Activated CD4-positive, alpha-beta T cell treated with anti-CD3 and anti-CD28 coated beads for 48 hours (primary cell): ENCODE measurements at places on chromosomes 4 and X.
A peak's percentile ranks its signal among the peaks of the same experiment; 100 is the strongest.

DNA sequence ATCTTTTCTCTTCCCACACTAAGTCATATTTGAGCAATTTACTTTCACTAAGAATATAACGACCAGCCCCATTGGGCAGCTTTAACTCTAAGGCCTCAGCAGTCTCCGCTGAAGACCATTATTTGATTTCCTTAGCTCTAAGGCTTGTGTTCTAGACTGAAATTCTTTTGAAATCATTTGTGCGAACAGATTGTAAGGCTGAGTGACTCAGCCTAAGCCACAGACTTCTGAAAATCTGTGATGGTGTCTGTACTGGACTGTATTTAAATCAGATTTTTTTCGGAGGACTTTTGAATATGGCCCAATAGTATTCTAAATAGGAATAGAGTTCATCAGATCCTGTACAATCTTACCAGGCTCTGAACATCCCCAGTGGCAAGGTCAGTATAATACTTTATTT, 150.3 kb upstream of the TECRL start:
- DNase-seq: no peak

GRCh38 chr4:28167411-28167810, 1306.8 kb downstream of the STIM2 start:
- no peak for DNase-seq

DNA sequence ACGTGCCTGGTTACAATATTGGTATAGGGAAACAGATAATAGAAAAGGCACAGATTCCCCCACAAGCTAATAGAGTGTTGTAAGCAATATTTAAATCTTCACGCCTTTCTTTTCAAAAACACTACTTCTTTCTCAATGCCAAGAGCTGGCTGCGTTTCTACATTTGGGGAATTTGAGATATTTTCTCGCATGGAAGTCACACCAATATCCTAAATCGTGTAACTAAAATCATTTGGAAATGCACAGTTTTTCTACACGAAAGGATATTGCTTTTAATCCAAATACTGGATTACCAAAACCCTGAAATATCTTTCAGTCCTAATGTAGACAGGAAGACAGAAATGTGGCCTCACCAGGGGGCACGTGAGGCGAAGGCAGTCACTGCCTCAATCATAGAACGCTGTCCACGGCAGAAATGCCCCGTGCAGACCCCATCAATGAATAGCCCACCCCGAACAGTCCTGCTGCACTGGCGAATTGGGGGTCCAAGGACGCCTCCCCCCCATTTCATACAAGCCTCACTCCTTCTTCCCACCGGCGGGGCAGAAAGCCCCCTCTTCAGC, 106.6 kb downstream of the NSUN7 start:
- DNase-seq: no peak

GRCh38 chr4:87068583-87069021, 133.8 kb downstream of the AFF1 start:
- no peak for DNase-seq

DNA sequence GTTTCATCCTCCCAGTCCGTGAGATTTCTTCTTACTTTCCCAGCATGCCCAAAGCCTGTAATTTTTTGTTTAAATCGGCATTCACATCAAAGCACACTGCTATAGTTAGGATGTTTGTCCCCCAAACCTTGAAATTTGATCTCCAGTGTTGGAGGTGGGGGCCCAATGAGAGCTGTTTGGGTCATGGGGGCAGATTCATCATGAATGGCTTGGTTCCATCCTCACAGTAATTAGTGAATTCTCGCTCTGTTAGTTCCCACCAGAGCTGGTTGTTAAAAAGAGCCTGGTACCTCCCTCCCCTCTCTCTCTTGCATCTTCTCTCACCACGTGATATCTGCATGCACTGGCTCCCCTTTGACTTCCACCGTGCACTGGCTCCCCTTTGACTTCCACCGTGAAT, 40.5 kb upstream of the PGRMC2 start:
- no peak for DNase-seq

DNA sequence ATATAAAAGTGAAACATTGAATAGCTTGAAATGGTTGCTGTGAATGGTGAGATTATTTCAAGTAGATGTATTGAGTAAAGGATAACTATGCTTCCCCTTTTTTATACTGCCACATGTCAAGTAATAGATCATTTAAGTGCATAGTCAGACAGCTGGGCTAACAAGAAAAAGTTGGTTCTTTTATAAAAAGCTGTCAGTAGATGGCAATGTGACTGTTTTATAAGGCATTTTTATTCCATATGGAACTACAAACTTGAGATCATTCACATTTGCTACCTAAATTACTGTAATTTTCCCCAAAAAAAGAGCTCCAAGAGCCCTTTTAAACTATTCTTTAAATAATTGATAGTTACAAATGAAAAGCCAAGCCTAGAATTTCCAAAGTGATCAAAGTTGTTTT, 831.0 kb downstream of the C4orf33 start:
- no peak for DNase-seq

DNA sequence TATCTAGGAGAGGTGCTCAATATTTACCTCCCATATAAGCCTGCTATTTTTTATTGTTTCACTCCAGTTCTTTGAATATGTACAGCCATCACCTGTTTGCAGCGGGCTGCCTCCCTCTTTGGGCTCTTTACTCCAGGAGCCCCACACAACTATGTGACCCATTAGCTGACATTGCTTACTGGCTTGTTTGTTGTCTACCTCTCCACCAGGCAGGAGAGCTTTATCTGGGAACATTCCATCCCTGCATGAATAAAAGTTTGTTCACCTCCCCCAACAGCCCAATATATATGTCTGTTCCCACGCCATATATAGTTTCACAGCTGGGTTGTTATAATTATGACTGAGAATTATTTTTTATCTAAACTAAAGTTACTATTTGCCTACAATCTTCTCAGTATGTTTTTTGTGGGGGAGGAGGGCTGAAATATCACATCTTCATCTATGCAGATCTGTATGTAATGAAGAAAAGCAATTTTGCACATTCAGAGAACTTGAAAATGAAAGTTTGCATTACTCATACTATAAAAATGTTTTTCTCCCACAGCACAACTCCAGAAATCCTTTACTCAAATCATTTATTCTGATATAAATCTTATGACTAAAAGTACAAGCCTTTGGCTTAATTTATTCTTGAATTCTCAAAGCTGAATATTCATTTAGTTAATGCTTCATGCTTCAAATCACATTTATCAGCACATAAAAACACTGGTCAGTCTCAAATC, 61.2 kb upstream of the DAPP1 start:
- no peak for DNase-seq

GRCh38 chr4:128757712-128758111, 51.8 kb upstream of the JADE1 start:
- no peak for DNase-seq

GRCh38 chrX:121504153-121504552, 456.7 kb downstream of the GLUD2 start:
- DNase-seq: no peak

- no peak for DNase-seq
These were observed 307.7 kb upstream of the ARSJ start for GRCh38 chr4:114287079-114287696.

GRCh38 chr4:171348090-171348489, 465.1 kb upstream of the GALNTL6 start:
- DNase-seq: no peak

GRCh38 chr4:88720451-88721428, 23.1 kb upstream of the NAP1L5 start:
- no peak for DNase-seq

DNA sequence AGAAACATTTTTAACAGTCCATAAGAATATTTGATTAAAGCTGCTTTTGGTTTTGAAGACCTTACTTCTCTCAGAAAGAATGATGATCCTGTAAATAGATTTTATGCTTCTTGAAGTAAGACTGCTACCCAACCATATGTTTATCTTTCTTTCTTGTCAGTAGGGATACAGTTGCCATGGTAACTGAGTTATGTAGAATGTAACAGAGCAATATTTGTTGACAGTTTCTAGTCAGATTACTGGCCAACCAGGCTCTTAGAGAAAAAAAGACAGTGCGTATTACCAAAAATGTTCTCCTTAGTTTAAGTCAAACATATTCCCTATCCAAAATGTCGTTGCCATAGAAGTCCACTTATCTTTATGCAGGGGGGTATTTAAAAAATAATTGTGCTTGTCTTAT, 456.8 kb downstream of the PRR32 start:
- no peak for DNase-seq

- DNase-seq: no peak
These were observed 138.3 kb downstream of the SH3KBP1 start for GRCh38 chrX:19748896-19749680.

- no peak for DNase-seq
These were observed 40.7 kb downstream of the KLHL2 start for GRCh38 chr4:165248102-165248501.

DNA sequence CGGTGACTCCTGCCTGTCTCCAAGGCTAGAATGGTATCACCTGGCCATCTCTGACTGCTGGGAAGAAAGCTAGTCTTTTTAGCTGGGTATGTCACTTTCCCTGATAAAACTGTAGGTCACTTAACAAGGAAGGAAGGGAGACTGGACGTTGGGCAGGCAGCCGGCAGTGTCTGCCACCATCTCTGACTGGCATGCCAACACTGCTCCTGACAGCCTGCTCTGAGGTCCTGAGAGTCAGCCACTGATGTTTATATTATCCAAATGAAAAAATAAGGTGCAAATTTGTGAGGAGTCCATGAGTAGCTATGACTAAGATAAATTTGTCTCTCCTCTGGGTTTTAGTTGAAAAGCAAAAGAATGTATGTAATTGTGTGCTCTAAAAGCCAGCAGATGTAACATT, 77.2 kb downstream of the SNX25 start:
- DNase-seq: no peak

- DNase-seq: no peak
These were observed 100.0 kb downstream of the NR3C2 start for GRCh38 chr4:148341980-148342800.

GRCh38 chr4:93178279-93178678, 650.3 kb upstream of the ATOH1 start:
- DNase-seq: no peak

DNA sequence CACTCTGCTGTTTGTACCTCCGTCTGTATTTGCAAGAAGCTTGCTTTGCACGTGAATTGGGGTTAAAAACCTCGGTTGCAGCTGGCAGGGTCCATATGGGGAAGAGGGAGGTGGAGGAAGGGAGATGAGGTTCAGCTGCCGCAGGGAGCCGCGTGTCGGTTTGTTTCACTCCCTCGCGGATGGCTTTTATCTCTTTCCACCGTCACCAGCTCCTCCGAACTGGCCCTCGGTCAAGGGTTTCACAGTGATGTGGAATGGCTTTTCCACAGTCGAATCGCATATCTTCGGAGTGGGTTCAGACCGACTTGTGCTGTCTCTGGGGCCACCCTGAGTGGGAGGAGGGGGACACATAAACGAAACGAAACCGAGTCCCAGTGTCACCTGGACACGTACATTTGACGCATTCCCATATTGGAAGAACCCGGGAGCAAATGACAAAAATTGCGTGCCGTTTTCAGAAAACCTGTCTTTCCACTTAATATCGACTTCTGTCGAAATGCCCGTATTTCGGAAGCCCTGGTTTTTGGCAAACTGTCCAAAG, 929 bp downstream of the ZBTB33 start:
- peak; percentile 32 for DNase-seq

GRCh38 chrX:107861056-107861455, 35.4 kb downstream of the MID2 start:
- DNase-seq: no peak

- no peak for DNase-seq
These were observed 1365.4 kb downstream of the ARAP2 start for GRCh38 chr4:34878961-34879360.

DNA sequence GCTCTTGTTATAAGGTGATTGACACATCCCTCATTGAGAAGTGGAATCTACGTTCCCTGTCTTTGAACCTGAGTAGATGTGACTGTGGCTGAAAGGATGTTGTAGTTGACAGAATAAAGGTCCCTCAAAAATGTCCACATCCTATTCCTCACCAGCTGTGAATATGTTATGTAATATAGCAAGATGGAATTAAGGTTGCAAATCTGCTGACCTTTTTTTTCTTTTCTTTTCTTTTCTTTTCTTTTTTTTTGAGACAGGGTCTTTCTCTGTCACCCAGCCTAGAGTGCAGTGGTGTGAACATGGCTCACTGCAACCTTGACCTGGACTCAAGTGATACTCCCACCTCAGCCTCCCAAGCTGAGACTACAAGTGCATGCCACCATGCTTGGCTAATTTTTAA, 7.2 kb upstream of the CCNG2 start:
- no peak for DNase-seq

DNA sequence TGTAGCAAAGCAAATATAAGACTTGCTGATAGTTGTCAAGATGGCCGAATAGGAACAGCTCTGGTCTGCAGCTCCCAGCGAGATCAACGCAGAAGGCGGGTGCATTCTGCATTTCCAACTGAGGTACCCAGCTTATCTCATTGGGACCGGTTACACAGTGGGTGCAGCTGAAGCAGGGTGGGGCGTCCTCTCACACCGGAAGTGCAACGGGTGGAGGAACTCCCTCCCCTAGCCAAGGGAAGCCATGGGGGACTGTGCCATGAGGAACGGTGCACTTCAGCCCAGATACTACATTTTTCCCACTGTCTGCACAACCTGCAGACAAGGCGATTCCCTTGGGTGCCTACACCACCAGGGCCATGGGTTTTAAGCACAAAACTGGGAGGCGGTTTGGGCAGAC, 382.3 kb upstream of the EMCN start:
- no peak for DNase-seq

- no peak for DNase-seq
These were observed 425.1 kb downstream of the GPM6A start for GRCh38 chr4:175386776-175387507.

DNA sequence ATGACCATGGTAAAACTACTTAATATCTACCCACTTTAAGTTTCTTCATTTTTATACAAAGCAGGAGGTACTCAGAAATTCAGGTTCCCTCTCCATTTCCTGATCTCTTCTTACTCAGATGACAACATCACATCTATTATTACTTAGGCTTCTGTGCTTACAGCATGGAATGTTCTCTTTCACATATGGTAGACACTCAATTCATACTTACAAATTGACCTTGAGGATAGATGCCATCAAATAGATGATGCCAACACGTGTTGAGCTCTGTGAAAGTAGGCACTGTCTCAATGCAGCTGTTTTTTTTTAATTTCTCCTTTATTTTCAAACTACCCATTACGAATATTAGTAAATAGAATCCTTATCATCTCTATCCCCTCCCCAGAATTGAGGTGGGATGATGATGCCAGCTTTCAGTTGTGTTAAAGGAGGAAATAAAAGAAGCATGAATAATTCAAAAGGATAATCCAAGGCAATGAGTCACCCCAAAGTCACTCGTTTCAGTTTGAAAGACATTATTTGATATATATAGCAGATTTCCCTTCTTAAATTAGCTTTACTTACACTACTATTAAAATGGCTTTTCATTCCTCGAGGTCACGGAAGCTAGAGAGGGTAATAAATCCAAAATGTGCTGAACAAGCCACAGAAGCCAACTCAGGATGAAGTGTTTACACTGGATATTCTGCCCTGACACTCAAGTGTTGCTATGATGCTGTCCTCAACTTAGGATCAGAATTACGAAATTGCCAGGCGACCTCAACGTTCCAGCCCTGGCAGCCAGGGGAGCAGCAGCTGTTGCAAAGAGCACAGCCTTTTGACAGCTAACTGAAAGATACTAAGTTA, 124.2 kb upstream of the EOLA2 start:
- DNase-seq: no peak

GRCh38 chrX:96685210-96686099, 813 bp downstream of the DIAPH2 start:
- DNase-seq: peak; percentile 65
